ENCODE measurements at places on chromosomes 1 and 21.

DNA sequence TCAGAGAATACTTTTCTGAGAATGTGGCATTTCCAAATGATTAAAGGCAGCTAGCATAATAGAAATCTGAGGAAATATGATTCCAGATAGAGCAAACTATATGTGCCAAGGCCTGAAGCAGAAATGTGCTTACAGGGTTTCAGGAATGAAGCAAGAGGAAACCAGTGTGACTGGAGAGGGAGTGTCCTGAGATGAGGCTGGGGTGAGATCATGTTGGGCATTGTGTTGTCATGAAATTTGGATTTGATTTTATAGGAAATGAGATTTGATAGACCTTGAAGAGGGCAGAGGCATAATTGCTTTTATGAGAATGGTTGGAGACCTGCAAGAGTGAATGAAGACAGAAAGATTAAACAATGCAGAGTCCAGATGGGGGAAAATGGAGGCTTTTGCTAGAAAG is 338.1 kb upstream of the SNX7 start:
- peak; percentile 33 for DNase-seq

GRCh38 chr1:203531063-203531462 is 37.1 kb downstream of the OPTC start:
- DNase-seq, result no peak

GRCh38 chr1:56958526-56958925 is 7.3 kb downstream of the C8B start:
- DNase-seq, result no peak

DNA sequence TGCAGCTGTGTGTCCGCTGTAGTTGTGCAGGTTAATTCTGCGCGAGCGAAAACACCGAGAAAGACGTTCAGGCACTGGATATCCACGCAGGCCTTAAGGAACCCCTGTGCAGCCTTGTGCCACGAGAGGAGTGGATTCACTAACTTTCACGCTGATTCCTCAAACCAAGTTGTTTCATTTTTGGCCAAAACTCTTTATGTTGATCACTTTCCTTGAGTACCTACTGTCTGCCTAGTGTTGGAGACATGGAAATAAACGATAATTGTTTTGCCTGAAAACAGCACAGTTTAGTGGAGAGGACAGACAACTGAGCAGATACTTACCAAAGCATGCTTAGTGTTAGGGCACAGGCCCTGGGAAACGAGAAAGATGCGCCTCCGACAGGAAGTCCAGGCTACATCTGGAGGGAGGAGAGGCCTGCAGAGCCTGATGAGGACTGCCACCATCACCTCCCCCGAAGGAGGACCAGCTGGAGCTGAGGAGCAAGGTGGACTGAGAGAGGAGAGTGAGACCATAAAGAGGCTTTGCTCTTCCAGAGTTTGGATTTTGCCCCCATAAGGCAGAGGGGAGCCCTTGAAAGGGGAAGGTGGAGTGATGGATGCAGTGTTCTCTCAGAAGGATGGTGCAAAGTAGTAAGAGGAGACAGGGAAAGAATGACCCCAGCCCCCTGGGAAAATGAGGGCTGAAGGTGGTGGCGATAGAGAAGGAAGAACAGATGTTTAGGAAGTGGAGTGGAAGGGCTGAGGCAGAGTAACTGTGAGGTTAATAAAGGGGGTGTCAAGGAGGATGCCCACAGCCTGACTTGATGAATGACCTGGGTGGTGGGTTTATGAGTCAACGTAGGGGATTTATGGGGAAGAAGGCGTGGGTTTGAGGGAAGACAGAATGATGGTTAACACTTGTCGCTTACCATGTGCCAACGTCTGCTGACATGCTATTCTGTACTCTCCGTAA is 956 bp upstream of the SCAF4 start:
- peak; percentile 60 for DNase-seq

DNA sequence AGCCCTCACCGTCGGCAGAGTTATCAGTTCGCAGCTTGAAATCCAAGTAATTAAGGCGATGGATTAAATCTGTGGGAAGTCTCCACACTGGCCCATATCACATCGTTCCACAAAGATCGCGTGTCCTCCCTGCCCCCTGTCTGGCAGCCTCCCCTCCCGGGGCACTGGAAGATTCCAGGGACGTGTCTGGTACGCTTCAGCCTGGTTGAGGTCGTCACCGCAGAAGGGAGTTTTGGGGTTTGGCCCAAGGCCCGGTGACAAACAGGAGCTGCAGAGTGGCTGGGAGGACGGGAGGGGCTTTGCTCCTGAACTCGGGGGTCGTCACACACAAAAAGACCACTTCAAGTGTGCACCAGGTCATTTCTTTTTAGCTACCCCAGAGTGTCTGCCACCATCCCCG is 51.1 kb downstream of the PRDM16 start:
- DNase-seq, result no peak

GRCh38 chr1:203039609-203040512 is 13.6 kb downstream of the PPFIA4 start:
- peak; percentile 40 for DNase-seq

- peak; percentile 76 for DNase-seq
These were observed 3.2 kb downstream of the LRRC42 start for GRCh38 chr1:53949023-53949990.

DNA sequence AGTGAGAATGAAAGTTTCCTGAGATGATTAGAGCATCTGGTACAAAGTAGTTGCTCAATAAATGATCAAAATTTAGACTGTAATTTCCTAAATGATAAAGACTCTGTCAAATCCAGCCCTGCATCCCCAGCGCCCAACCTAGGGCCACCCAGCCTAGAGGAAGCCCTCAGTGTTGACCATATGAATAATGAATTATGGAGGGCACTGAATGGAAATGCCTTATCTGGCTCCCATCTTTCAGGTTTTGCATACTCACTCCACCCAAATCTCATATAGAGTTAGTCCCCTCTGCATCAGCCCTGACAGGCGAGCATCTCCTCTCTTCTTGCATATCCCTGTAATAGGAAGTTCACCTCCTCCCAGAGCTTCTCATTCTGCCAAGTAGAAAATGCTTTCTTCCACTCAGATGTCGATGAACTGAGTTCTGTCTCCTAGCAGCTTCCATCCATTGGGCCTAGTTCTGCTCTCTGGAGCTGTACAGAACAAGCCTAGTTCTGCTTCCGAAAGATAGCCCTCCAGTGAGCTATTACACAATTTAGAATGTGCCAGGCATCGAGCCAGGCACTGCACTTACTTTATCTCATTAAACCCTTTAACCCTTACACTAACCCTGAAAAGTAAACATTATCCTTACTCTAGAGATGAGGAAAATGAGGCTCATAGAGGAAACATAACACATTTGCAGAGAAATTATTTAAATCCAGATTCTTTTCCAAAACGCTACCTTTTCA is 20.9 kb downstream of the COA7 start:
- DNase-seq, result peak; percentile 61

DNA sequence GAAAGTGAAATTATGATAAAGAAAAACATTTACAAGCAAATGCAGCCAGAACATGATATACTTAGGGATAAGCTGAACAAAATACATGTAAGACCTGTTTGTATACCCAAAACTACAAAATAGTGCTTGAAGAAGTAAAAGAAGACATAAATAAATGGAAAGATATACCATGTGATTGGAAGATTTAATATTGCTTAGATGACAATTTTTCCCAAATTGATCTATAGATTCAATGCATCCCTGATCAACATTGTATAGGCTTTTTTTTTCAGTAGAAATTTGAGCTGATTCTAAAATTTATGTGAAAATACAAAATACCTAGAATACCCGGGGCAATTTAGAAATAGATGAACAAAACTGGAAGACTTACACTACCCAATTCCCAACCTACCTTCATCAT is 76.4 kb downstream of the GABPA start:
- no peak for DNase-seq

DNA sequence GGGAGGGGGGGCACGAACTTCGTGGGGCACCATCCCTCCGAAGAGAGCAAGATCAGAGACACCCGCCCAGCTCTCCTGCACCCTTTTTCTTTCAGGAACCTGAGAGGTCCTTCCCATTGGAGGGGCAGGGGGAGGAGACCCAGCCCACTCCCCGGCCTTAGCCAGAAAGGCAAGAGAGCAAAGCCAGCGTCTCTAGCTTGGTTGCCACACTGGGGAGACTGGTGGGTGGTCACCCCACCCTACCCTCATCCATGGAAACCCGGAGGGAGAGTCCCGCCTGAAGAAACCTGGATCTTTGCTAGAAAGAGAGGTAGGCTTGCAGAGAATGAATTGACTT is 246 bp downstream of the ATP2B4 start:
- DNase-seq, result no peak

DNA sequence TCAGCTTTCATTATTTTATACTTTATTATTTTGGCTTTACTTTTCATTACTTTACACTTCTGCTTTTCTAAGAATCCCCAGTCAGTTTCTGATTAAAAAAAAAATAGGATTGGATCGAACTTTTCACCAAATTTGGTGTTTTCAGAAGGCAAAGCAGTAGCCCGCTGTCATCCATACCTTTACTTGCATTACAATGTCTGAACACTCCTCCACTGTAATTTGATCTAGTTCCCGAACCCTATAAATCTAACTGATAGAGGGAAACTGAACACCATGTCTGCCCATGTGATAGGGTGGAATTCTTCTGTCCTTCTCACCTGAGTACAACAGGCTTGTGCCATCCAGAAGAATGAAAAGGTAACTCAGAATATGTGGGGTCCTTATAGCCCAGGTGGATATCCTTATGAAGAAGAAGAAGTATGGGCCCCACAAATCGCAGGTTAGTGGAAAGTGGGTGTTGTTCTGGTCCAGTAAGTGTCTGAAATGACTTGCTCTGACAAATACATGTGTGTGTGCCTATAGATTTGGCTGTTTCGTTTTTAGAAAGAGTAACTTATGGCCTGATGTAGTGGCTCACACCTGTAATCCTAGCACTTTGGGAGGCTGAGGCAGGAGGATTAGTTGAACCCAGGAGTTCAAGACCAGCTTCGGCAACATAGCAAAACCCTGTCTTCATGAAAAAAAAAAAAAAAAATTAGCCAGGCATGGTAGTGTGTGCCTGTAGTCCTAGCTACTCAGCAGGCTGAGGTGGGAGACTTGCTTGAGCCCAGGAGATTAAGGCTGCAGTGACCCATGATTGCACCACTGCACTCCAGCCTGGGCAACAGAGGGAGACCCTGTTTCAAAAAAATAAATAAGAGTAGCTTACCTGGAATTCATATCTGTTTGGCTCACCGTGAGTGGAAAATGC is 26.6 kb upstream of the CDC14A start:
- DNase-seq, result no peak

DNA sequence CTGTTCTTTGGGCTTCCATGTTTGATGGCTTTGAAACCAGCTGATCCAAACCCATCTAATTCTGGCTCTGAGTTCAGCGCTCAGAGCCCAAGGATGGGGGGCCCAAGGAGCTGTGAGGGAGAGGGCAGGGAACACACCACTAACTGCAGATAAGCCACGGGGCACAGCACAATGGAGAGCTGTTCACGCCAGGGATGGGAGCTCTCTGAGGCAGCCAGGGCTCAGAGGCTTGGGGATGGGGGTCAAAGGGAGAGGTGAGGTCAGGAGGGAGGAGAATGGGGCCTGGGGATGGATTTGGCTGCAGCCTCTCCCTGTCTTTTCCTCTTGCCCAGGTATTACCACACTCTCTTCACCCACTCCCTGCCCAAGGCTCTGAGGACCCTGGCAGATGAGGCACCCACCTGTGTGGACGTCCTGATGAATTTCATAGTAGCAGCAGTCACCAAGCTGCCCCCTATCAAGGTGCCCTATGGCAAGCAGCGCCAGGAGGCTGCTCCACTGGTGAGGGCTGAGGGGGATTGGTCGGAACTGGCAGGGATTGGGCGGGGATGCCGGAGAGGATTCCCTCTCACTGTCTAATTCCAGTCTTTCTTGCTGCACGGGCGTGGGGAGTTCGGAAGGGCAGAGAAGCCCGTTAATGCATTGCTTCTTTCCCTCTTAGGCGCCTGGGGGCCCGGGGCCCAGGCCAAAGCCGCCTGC is 11.3 kb downstream of the SLC30A2 start:
- no peak for DNase-seq

- no peak for DNase-seq
These were observed 8.3 kb upstream of the WNT3A start for GRCh38 chr1:227998374-227999055.

GRCh38 chr1:7738044-7738443 is 33.1 kb upstream of the VAMP3 start:
- no peak for DNase-seq

DNA sequence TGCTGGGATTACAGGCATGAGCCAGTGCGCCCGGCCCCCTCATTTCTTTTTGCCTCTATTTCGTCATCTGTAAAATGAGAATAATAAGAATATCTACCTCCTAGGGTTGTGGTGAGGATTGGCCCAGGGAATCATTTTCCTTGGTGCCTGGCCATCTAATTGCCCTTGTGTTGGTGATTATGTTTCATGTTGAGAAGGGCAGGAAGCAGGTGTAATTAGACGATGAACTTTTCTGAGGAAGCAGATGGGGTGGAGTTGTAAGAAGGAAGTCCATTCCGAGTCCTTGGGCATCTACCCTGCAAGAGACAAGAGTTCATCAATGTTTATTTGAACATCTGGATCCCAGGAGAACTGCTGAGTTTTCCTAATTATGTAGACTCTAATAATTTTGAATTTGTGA is 38.7 kb upstream of the NEK2 start:
- no peak for DNase-seq

- no peak for DNase-seq
These were observed 25.3 kb upstream of the RAP1A start for GRCh38 chr1:111594306-111594693.

DNA sequence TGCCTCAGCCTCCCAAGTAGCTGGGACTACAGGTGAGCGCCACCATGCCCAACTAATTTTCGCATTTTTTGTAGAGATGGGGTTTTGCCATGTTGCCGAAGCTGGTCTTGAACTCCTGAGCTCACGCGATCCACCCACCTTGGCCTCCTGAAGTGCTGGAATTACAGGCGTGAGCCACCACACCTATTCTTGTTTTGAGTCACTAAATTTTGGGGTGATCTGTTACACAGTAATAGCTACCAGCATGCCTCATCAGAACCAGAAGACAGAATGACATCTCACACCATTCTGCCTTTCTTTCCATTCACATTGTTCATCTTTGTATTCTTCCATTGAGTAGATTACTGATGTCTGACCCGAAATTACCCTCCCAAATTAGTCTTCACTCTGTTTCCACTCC is 9.1 kb downstream of the RHBDL2 start:
- no peak for DNase-seq

- DNase-seq, result no peak
These were observed 40.6 kb downstream of the EEIG2 start for GRCh38 chr1:108600504-108600903.
